Foreskin keratinocyte (primary cell): ENCODE measurements at places on chromosomes 16 and 17. TPM values are rescaled to one million over a fixed set of nuclear protein-coding genes. Genes with fewer than 3 reads are reported as not detected.

The TBC1D3K gene
- not detected in 2 replicates for total RNA-seq

The SOX8 gene
- total RNA-seq: not detected in 2 replicates

The NPIPB9 gene
- 0.07 and 0.53 TPM in 2 replicates for total RNA-seq

The TMEM92 gene
- total RNA-seq: 2.8 and 6.5 TPM in 2 replicates

The CDH5 gene
- total RNA-seq: 0.04 TPM in 1 of 2 replicates, not detected in the other

The GAS2L2 gene
- total RNA-seq: not detected in 2 replicates

The OR3A3 gene
- total RNA-seq: not detected in 2 replicates

The GRAP gene
- 0.14 TPM in 2 replicates for total RNA-seq

The TLCD3B gene
- total RNA-seq: 0.07 TPM in 1 of 2 replicates, not detected in the other

The ACE gene
- 0.14 and 0.17 TPM in 2 replicates for total RNA-seq

The SLC25A10 gene
- 27.8 and 34.2 TPM in 2 replicates for total RNA-seq

The SETD6 gene
- 12.5 and 13.6 TPM in 2 replicates for total RNA-seq

The CA5A gene
- not detected in 2 replicates for total RNA-seq

The EIF1 gene
- total RNA-seq: 346 and 364 TPM in 2 replicates

The OMG gene
- not detected in 2 replicates for total RNA-seq

- no peak for DNase-seq
Observed at GRCh38 chr17:11238705-11239104, 2.3 kb upstream of the SHISA6 start.

DNA sequence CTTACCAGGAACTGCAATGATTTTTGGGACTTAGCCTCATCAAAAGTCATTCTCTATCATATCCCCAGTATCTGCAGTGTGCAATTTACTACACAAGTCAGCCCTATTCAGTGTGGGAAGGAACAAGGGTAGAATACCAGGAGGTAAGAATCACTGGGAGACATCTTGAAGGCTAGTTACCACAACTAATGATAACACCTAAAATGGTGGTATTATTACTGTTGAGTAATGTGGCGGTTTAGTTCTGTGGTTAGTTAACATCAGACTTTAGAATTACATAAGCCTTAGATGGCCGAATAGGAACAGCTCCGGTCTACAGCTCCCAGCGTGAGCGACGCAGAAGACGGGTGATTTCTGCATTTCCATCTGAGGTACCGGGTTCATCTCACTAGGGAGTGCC lies 567.9 kb upstream of the CDH11 start:
- DNase-seq: no peak

DNA sequence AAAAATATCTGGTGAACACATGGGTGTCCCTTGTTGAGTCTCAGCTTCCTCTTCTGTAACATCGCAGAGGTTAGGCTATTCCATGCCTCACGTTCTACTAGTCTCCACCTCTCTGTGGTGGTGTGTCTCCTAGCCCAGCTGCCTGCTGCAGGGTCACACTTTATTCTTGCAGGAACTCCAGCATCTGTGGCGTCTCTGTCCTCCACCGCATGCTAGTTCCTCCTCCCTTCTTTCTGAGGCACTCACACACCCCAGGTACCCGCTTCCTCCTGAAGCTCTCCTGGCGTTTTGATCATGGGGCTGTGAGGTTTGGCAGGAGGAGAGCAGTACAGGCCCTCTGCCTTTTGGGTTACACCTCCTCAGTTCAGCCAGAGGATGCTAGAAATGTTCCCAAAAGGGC lies 9.9 kb upstream of the TEX2 start:
- DNase-seq: no peak

DNA sequence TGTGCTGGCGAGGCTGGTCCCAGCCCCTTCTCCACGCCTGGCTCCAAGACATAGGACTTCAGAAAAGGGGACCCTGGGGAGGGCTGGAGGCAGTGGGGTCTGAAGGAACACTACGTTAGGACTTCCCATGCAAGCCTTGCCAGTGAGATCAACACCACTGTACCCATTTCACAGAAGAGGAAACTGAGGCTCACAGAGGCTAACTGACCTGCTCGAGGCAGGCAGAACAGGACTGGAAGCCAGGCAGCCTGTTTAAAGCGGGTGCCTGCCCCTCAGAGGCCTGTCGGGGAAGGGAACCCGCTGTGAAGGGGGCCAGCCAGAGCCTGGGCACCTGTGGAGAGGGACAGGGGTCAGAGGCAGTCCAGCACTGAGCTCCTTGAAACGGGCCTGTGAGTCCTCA lies 32.3 kb downstream of the PEMT start:
- DNase-seq: no peak

DNA sequence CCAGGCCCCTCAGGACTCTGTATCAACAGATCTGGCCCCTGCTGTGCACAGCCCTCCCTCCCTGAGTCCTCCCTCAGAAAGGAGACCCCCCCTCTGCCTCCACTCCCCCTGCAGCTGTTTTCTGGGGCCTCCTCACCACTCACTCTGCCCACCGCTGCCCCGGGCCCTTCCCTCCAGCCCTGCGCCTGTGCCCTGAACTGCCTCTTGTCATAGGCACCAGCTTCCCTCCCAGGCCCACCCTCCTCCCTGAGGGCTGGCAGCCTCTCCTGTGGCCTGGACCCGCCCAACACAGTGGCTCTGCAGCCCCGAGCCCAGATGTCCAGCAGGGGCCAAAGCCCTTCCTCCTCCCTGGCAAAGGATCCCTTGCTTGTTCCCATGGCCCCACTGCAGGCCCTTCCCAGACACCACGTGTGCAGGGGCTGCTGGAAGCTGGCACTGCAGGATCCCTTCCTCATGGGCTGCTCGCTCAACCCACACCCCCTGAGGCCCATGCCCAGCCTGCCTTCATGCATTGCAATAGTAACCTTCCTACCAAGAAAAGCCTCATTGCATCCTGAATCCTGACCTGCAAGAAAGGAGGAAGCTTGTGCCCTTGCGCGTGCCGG lies 25.8 kb downstream of the GNPTG start:
- DNase-seq: no peak

- no peak for DNase-seq
Observed at GRCh38 chr16:88274847-88275246, 107.9 kb upstream of the ZNF469 start.

- peak; percentile 85 for DNase-seq
Observed at GRCh38 chr17:72393553-72393952, 272.7 kb downstream of the SOX9 start.

DNA sequence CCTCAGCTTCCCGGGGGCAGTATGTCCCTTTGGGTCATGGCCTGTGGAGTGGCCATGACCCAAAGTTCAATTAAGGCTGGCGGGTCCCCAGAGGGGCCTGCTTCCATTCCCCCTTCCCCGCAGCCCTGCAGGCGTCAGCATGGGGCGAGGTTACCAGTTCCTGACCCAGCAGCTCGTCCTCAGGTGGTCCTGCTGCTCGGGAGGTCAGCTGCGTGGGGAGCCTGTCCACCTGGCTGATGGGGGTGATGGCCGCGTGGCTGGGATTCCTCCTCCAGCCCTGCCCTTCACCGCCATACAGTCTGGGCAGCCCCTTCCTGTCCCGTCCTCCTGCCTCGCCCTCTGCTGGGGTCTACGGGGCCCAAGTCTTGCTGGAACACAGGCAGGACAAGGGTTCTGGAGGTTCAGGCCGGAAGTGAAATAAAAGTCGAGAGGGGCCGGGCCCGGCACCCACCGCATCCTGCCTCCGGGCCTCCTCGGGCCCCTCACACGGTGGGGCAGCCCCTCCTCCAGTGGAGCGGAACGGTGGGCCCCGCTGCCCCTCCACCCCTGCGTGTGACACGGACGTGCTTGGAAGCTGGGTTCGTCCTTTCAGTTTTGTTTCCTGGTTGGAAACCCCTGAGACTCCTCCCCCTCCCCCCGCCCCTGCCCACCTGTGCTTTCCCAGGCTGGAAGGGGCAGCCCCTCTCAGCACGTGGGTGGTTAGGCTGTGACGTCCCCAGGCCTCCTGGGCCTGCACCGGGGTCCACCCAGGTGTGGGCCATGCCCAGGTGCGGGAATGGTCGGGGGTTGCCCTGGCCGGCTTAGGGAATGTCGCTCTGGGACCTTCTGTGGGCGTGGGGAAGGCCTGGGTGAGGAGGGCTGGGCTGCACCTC lies 6.8 kb downstream of the UBALD2 start:
- DNase-seq: no peak

- peak; percentile 68 for DNase-seq
Observed at GRCh38 chr16:19118938-19119431, 5.2 kb downstream of the ITPRIPL2 start.

GRCh38 chr17:37551788-37552187 lies 57.4 kb downstream of the SYNRG start:
- DNase-seq: peak; percentile 82

DNA sequence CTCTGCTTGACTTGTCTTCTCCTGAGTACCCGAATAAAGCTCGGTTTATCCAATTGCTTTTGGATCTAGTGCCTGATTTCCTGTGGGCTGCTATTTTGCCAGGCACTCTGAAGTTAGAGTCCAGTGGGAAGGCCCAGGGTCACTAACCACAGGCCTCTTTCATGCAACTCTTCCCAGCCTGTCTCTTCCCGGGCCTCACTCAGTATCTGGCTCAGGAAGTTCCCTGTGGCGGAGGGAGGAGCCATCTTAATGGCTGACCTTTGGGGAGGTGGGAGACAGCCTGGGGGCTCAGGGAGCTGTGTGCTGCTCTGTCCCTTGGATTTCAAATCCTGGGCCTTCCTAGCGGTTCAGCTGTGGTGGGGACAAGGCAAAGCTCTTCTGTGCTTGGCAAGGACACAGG lies 328.5 kb downstream of the SLC39A11 start:
- DNase-seq: no peak

GRCh38 chr17:83118071-83118841 lies 38.8 kb downstream of the METRNL start:
- DNase-seq: no peak

GRCh38 chr16:69219279-69219678 lies 32.3 kb downstream of the SNTB2 start:
- DNase-seq: no peak

DNA sequence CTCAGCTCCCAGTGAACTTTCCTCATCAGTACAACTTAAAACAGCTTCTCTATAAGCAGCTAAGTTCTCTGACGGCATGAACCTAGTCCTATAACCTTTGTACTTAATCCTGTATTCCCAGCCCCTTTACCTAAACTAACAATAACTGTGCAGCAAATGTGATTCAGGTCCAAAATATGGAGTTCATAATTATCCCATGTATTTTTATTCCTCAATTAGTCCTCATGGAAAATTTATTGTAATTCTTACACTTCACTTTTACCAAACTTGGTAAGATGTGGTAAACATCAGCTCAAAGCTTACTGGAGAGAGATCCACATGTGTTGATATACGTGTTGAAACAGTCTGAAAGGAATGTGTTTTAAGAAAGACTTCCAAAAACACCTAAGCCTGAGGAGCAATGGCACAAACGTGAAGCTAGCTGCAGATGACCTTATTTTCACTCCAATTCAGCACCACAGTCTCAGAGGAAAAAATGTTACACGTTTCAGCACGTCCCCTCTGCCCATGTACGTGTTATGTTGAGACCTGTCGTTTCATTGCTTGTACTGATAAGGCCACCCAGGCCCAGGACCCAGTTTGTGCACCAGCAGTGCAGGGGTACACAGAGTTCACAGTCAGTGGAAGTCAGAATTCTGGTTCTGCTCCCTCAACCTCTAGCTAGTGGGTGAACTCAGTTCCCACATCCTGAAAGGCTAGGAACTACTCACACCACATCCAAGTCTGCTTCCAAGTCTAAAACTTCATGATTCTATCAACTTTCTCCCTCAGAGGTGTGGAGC lies 7.1 kb downstream of the USP31 start:
- DNase-seq: peak; percentile 93

DNA sequence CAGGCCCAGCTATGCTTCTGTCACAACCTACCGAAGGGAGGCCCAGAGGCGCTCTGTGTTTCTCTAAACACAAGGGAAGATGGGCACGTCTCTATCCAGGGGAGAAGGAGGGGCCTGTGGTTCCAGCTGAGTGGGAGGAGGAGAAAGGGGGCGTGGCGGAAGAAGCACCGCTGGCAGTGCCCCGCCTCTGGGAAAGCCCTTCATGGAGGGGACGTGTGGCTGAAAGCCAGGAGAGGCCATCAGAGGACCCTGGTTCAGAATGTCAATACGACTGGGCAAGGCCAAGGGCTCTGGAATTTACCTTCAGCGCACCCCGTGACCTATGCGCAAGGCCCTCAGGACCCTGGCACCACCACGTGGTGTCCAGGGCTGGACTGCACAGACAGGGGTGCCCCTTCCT lies 12.3 kb upstream of the SLC38A8 start:
- DNase-seq: no peak

DNA sequence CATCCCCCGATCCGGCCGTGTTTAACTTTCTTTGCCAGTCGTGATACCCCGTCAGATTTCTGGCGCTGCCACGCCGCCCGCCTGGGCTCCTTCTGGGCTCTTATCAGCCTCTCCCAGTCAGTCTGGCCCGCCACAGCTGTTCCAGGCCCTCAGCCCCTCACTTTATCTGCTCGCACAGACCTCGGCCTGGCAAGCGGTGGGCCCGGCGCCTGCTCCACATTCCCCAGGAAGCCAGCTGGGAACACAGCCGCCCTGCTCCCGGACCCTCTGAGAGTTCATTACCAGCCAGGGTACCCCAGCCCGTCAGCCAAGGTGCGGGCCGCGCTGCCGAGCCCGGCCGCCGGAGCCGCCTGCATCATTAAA lies 157.5 kb downstream of the ZNF423 start:
- no peak for DNase-seq

DNA sequence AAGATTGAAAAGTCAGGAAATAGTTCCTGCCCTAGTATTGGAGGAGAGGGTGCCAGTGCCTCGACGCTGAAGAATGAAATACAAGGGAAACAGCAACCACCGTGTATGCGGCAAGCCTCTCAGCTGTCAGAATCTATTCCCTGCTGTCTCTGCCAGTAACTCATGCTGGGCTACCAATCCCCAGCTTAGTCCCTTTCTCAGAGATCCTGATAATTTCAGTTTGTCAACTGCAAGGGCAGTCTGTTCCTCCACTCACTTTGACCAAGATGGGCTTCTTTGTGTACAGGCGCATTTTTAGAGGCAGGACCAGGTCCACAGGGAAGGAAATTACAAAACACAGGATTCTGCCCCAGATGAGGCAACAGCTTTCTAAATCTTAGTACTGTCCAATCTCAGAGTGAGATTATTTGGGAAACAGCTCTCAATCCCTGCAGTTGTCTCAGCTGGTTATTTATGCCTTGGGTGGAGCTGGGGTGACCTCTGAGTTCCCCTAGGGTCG lies 1.3 kb downstream of the NQO1 start:
- no peak for DNase-seq

GRCh38 chr17:7356072-7356549 lies 1.2 kb downstream of the TMEM95 start:
- DNase-seq: no peak

DNA sequence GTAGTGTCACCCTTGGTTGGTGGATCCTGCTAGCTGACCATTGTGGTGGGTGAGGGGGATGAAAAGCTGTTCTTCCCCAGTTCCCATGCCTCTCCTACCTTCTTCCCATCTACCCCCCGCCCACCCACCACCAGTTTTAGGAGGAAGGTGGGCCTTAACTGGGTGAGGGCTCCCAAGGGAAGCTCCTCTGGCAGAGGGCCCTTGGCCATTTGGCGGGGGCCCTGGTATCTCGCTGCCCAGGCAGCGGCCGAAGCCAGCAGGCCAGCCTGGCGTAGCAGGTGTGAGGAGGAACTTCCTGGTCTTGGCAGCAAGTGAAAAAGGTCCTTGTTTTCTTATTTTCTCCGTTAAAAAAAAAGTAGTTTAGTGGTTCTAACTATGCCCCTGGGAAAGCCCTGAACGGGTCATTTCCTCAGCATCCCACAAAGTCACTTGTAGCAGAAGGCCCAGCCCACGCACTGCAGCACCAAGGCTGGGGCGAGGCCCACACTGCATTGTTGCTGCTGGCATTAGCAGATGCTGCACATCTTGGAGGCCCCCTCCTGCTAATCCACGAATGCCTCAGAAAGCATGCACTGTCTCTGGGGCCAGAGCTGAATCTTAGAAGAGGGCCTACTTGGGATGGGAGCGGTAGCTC lies 72.5 kb downstream of the MPRIP start:
- DNase-seq: no peak

GRCh38 chr17:19003543-19004420 lies 782 bp downstream of the FAM83G start:
- DNase-seq: peak; percentile 29
